HEK293T (cell line): ENCODE measurements at places on chromosomes 5 and 9.

DNA sequence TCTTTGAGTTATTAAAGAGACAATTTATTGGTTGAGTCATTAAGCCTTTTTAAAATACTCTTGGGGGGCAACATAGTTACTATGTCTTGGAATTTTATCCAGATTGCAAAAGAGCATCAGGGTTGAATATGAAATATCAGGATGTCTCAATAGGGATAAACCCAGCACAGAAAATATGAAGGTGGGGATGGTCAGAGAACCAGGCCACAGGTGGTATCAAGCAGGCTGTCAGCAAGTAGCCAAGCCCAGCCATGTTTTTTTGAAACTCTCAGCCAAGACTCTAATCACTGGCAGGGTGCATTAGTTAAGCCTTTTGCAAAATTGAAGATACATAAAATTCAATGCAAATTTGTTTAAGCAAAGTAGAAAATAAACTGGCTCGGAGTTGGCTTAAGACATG is 468.9 kb downstream of the DTWD2 start:
- DNase-seq = no peak

DNA sequence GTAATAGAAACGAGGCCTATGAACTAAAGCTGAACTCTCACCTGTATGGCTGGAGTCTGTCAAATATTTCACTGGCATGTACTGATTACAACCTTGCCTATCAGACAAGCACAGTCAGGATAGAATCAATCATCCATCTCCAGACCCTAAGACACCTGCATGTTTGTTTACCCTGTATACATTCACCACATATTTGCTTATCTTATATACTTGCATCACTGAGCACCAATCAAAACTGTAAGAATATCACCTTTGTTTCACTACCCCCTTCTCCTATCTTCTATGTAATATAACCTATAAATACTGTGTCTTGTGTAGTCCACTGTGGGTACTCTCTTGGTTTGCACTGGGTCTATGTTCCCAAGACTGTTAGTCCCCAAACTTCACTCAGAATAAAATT is 1085.7 kb downstream of the TAF11L14 start:
- DNase-seq = no peak

DNA sequence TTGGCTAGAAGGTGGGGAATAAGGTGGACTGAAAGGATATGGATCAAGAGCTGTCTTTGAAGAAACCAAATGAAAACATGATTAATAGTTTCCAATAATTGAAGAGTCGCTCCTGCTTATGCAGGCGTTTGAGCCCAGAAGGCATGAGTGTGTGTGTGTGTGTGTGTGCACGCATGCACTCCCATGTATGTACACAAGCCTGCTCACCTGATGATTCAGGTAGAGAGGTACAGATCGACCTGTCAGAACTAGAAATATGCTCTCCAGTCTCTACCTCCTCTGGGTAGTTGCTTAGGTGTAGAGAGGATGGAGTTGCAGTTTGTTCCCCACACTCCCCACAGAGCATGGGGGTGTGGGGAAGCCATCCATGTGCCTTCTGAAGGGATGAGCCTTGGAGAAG is 1.1 kb upstream of the FGF1 start:
- DNase-seq = no peak

DNA sequence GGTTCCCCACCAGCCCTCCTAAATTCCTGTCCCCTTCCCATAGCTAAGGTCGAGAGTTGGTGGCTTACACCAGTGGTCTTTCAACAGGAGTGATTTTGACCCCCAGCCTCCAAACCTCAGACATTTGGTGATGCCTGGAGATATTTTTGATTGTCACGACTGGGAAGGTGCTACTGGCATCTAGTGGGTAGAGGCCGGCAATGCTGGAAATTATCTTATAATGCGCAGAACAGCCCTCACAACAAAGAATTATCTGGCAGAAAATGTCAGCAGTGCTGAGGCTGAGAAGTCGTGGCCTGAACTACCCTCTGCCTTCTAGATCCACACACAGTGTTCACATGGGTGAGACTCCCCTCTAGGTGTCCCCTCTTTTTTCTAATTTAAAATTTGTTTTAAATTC is 69.6 kb downstream of the IL31RA start:
- DNase-seq = no peak

DNA sequence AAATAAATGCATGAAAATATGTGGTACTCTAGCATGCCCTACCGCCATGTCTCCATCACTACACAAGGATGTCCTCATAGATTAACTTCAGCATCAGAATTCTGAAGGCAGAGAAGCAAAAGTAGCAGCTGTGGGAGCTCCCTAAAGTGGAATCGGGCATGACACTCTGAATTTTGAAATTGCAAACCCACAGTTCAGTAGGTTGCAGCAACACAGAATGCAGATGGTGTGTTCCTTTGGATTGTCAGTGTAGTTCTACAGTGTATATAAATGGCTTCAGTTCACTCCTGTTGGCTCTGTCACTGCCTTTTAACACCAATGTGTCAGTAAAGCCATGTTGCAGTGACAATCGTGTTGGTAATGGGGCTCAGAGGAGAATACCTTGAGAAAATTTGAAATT is 973.6 kb upstream of the WWC1 start:
- no peak for DNase-seq

GRCh38 chr9:2192356-2192979 is 177.3 kb downstream of the SMARCA2 start:
- DNase-seq = no peak
